NCI-H146 (cell line): ENCODE measurements at places on chromosomes 3 and 15.

DNA sequence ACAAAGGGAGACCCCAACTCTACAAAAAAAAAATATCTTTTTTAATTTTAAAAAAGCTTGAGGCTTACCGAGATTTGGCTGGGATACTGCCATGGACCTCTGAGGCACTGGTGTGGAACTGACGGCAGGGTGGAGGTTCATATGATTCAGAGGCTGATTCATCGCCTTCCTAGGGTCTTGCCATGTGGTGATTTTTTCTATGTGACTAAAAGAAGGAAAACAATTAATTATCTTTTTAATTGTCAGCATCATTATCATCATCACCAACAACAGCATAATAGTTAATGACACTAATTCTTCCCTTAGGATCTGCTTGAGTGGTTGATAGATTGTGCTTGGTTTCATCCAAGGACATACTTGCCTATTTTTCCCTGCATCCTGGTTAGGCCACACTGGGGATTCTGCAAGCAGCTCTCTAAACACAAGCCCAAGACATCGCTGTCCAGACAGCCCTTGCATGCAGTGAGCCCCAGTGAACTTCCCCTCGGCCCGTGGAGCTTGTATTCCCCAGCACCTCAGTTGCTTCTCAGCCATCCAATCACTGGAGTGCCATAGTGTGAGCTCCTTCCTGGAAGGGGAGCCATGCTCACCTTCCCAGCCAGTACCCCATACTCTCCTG, 84.9 kb downstream of the WWTR1 start:
- DNase-seq = no peak

DNA sequence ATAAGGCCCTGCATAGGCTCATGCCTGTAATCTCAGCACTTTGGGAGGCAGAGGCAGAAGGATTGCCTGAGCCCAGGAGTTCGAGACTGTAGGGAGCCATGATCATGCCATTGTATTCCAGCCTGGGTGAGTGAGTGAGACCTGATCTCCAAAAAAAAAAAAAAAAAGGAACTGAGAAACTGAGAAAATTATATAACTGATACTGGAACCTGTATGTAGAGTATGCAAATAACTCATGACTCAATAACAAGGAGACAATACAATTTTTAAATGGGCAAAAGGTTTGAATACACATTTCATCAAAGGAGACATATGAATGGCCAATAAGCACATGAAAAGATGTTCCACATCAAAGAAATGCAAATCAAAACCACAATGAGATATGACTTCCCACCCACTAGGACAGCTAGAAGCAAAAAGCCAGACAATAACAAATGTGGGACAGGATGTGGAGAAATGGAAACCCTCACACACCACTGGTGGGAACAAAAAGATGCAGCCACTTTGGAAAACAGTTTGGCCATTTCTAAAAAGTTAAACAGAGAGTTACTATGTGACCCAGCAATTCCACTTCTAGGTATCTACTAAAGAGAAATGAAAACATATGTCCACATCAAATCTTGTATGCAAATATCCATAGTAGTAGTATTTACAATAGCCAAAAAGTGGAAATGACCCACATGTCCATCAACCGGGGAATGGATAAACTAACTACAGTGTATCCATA, 70.7 kb downstream of the IQSEC1 start:
- DNase-seq = no peak

- DNase-seq = peak; percentile 18
These were observed 1.2 kb upstream of the SOX14 start for GRCh38 chr3:137762674-137763593.

DNA sequence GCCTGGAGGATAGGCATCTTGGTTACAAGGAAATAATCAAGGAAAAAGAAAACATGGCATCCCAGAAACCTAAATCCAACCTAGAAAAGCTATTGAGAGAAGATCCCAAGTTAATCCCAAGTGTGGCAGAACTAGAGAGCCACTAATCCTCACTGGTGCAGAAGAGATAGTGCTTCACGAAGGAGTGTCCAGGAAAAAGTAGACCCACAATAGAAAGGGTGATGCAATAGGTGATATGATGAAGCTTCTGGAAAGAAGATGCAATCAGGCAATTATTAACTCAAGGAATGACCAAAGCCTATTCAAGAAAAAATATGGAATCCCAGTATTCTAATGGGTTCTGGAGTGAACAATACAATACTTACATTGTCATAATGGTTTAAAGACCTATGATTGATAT, 95.2 kb downstream of the AQP9 start:
- DNase-seq = no peak

DNA sequence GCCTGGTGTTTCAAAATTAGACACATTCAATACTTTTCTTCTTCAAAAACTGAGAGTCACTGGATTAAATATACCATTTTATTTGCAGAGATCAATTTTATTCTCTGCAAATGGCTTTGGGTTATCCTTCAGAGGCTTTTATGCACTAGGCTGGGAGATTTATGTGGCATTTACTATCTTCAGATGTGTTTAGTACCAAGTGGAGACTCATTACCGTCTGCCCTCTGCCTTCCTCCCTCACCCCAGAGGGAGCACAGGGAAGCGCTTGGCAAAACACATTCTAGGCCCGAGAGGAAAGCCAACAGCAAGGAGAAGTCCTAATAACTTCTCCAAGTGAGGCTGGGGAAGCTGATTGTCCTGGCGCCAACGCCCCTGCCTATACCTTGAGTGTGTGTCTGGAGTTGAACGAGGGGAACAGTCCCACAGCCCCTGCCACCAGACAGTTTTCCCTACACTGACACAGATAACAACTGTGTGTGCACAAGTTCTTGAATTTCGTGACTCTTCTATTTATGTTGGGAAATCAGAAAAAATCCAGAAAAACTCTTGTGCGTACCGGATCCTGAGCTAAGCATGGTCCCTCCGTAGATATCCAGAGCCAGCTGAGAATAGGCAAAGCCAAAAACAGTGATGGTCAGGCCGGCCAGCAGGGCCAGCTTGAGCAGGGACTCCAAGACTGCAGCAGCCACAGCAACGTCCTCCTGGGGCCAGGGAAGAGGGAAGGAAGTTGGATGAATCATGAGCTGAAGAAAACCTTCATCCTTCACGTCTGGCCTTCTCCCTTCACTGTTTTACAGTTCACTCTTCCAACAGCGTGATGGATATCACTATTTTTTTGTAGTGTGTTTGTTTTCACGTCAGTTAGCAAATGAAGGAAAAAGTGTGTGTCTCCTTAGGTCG, 26.6 kb downstream of the RFT1 start:
- no peak for DNase-seq

GRCh38 chr3:48306860-48307530, 26.5 kb downstream of the SPINK8 start:
- no peak for DNase-seq

GRCh38 chr15:101535170-101535902, 45.8 kb upstream of the PCSK6 start:
- no peak for DNase-seq

DNA sequence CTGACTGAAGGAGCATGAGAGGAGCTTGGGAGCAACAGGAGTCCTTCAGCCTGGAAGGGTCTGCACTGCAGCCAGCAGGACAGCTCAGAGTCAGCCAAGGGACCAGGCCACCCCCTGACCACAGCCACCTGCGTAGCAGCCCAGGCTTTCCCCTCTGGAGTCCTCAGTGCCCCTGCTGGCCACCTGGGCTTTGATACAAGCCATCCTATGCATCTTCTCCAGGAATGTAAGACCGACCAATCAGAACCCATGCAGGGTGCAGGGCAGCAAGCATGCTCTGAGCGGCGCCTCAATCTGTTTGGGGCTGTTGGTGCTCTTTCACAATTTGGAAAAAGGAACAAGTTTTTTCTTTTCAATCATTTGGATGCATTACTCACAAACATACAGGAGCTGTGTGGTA, 52.0 kb downstream of the DZIP1L start:
- no peak for DNase-seq

GRCh38 chr3:169404520-169404890, 259.0 kb downstream of the MECOM start:
- no peak for DNase-seq

- DNase-seq = no peak
These were observed 19.8 kb downstream of the RPSA start for GRCh38 chr3:39426312-39426711.

DNA sequence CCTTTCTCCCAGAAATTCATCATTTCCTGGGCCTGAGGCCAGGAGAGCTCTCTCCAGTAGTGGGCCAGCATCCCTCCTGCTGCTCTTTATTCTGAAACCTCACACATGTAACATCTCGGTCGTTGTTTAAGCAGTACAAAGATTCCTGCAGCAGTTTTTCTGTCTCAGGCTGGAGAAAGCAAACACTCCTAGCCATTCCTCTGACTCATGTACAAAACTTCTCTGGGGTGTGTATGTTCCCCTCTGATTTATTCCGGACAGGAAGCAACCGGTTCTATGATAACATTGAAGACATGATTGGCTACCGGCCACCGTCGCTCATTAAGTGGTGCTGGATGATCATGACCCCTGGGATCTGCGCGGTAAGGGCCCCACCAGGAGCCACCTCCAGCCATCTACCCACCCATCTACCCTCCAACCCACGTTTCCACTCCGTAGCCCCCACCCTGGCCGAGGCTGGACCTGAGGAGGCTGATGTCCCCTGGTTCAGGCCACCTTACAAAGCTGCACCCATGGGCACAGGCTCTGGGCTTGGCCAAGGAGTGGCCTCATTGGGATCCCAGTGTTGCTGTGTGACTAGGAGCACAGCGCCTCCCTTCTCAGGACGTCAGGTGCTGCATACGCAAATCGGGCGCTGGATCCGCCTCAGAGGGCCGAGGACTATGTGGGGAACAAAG, 58.6 kb upstream of the SLC6A1 start:
- no peak for DNase-seq

DNA sequence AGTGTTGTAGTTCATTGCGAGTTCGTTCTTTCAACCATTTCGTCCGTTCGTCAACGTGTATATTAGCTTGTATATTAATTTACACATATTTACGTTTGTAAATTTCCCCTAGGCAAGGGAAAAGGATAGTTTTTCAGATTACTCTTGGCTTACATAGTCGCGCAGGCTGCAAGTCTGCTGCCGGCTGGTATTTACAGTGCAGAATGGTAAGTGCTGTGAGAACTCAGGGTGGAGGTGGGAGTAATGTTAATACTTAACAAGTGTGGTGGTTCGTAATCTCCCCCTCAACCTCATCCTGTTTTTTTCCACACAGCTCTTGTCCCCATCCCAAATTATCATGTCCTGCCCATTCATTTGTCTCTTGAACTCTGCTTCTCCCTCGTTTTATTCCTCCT, 766 bp downstream of the FAM98B start:
- DNase-seq = no peak

- DNase-seq = no peak
These were observed 12.2 kb downstream of the RRP9 start for GRCh38 chr3:51929420-51930003.

GRCh38 chr3:146605106-146605505, at the start of gene PLSCR5:
Gene PLSCR5 (minus strand): TSS chr3:146605346. CDS start chr3:146605212, 134 bp downstream.
- no peak for DNase-seq

- no peak for DNase-seq
These were observed 48.1 kb downstream of the NTRK3 start for GRCh38 chr15:88208396-88208795.

GRCh38 chr15:78977091-78977571, 32.3 kb upstream of the CTSH start:
- DNase-seq = no peak

DNA sequence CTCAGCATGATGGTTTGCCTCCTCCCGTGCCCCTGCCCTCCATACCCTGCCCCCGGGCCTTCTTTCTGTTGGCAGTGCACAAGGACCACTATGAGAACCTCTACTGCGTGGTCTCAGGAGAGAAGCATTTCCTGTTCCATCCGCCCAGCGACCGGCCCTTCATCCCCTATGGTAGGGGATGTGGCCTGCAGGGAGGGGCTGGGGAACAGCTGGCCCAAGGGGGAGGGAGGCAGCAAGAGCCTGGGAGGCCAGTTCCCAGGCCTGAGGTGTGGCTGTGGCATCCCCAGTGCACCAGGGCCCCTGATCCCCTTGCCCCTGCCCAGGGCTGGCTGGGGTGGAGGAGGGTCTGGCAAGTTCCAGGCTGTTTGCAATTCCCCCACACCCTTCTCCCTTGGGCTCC, 2.6 kb upstream of the PLA2G4B start:
- no peak for DNase-seq

DNA sequence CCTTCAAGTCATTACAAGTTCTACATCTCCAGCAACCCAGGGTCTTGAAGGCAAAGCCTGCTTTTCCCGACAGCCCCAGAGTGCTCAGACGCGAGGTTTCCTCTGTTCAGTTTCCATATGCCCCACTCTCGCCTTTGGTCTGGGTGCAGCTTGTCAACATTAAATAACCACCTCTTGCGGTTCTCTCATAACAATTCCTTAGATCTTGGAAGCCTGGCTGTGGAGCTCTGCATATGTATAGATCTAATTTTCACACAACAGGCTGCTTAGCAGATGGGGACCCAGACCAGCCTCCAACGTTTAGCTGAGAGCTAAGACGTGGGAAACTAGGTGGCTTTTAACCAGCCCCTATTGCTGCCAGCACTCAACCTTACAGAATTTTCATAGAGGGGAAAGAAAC, 295.5 kb downstream of the RPLP1 start:
- DNase-seq = no peak

DNA sequence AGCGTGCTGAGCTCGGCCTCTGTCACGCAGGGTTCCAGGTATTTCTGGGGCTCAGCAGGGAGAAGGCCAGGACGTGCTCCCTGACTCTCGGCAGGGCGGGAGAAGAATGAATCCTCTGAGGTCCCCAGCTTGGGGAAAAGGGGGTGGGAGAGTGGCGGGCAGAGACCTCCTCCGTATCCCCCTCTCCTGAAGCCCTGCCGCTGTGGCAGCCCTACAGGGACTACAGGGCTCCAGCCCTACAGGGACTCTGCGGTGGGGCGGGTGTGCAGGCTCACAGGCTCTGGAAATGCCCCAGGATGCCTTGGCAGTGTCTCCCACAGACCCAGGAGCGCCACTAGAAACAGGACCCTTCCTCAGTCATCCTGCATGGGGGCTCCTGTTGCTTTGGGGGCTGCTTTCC, 46.2 kb downstream of the HMCES start:
- no peak for DNase-seq
